ENCODE measurements at places on chromosomes 1 and 21. TPM values are rescaled to one million over a fixed set of nuclear protein-coding genes. Genes with fewer than 3 reads are reported as not detected.

DPT gene
- 56.5 TPM for polyA plus RNA-seq

TMEM240 gene
- 1.1 TPM for polyA plus RNA-seq

GORAB gene
- polyA plus RNA-seq = 15.1 TPM

NPHS2 gene
- polyA plus RNA-seq = not detected

GPR25 gene
- polyA plus RNA-seq = not detected

LCE6A gene
- not detected for polyA plus RNA-seq

PTGER3 gene
- 15.2 TPM for polyA plus RNA-seq

PTGS2 gene
- 10.7 TPM for polyA plus RNA-seq

DNA sequence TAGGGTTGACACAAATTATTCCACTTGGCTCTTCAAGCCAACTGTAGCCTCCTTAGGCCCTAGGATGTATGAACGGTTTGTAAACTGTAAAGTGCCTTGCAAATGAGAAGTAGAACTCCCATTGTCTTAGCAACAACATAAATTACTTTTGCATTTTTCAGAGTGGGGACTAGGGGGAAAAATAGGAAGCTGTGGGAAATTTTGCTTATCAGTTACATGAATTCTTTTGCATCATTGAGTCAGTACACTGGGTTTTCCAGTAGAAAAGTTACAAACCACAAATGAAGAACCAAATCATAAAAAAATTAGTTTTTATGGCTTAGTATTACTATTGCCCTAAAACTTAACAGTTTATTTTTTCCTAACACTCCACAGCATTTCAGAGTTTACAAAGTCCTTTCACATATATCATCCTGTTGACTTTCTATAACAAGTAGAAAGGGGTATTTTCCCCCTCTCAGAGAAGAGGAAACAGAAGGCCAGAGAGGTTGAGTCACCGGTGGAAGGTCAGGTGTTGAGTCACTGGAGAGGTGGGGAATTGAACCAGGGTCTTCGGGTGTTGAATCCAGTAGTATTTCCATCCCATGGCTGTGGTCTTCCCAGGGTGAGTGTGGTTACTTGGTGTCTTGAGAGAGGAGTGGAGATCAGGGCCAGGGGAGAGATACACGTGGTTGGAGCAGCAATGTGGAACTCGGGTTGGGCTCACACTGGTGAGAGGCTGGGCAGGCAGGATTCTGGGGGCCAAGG, 71.9 kb upstream of the USP24 start:
- no peak overlapping the region for H3K4me3 ChIP-seq
- no peaks in the 10 kb centered on the region for H3K36me3 ChIP-seq
- DNase-seq = no peak
- no peak overlapping the region for H3K27ac ChIP-seq

- no peak for DNase-seq
- H3K36me3 ChIP-seq = no peaks in the 10 kb centered on the region
Measured at GRCh38 chr1:209335178-209335577, 248.3 kb upstream of the CAMK1G start.

- no peak overlapping the region for H3K27ac ChIP-seq
- H3K36me3 ChIP-seq = no peaks in the 10 kb centered on the region
- no peak overlapping the region for H3K4me3 ChIP-seq
- H3K4me1 ChIP-seq = no peaks in the 10 kb centered on the region
Measured at GRCh38 chr21:42059721-42060120, 11.4 kb upstream of the UMODL1 start.

- no peak overlapping the region for H3K4me3 ChIP-seq
- H3K27ac ChIP-seq = no peak overlapping the region
- H3K4me1 ChIP-seq = no peaks in the 10 kb centered on the region
- H3K27me3 ChIP-seq = no peaks in the 10 kb centered on the region
- H3K36me3 ChIP-seq = no peaks in the 10 kb centered on the region
Measured at GRCh38 chr1:152513081-152513480, 1.2 kb upstream of the CRCT1 start.

GRCh38 chr1:1937549-1938275, 18.6 kb upstream of the TMEM52 start:
- H3K36me3 ChIP-seq = no peaks in the 10 kb centered on the region
- H3K27ac ChIP-seq = no peak overlapping the region
- no peaks in the 10 kb centered on the region for H3K27me3 ChIP-seq
- no peaks in the 10 kb centered on the region for H3K4me1 ChIP-seq
- peak; percentile 10 for DNase-seq

GRCh38 chr21:15953551-15954116, 223.9 kb downstream of the USP25 start:
- H3K36me3 ChIP-seq = no peaks in the 10 kb centered on the region
- no peak for DNase-seq
- H3K4me1 ChIP-seq = no peaks in the 10 kb centered on the region
- no peaks in the 10 kb centered on the region for H3K27me3 ChIP-seq
- H3K27ac ChIP-seq = no peak overlapping the region

DNA sequence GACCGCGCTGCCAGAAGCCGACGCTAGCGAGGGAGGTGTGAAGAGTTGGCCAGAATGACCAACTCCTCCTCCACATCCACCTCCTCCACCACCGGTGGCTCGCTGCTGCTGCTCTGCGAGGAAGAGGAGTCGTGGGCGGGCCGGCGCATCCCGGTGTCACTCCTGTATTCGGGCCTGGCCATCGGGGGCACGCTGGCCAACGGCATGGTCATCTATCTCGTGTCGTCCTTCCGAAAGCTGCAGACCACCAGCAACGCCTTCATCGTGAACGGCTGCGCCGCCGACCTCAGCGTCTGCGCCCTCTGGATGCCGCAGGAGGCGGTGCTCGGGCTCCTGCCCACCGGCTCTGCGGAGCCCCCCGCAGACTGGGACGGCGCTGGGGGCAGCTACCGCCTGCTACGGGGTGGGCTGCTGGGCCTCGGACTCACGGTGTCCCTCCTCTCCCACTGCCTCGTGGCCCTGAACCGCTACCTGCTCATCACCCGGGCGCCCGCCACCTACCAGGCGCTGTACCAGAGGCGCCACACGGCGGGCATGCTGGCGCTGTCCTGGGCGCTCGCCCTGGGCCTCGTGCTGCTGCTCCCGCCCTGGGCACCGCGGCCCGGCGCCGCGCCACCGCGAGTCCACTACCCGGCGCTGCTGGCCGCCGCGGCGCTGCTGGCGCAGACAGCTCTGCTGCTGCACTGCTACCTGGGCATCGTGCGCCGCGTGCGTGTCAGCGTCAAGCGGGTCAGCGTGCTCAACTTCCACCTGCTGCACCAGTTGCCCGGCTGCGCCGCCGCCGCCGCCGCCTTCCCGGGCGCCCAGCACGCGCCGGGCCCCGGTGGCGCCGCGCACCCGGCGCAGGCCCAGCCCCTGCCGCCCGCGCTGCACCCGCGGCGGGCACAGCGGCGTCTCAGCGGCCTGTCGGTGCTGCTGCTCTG, 1.2 kb downstream of the GPR88 start:
- no peaks in the 10 kb centered on the region for H3K36me3 ChIP-seq
- no peak overlapping the region for H3K27ac ChIP-seq
- H3K4me3 ChIP-seq = peak overlapping the region; percentile 2
- peak; percentile 78 for DNase-seq

GRCh38 chr1:188070848-188071247, 1242.1 kb downstream of the PLA2G4A start:
- H3K36me3 ChIP-seq = no peaks in the 10 kb centered on the region
- no peaks in the 10 kb centered on the region for H3K27me3 ChIP-seq
- no peak for DNase-seq
- no peak overlapping the region for H3K4me3 ChIP-seq

GRCh38 chr1:90325168-90325567, 330.3 kb downstream of the ZNF326 start:
- H3K4me3 ChIP-seq = no peak overlapping the region
- no peaks in the 10 kb centered on the region for H3K36me3 ChIP-seq
- no peak overlapping the region for H3K27ac ChIP-seq
